Naive thymus-derived CD4-positive, alpha-beta T cell (primary cell): ENCODE measurements at places on chromosomes 12 and 14.

GRCh38 chr14:33774723-33775470 lies 176.0 kb downstream of the EGLN3 start:
- no peak for DNase-seq

DNA sequence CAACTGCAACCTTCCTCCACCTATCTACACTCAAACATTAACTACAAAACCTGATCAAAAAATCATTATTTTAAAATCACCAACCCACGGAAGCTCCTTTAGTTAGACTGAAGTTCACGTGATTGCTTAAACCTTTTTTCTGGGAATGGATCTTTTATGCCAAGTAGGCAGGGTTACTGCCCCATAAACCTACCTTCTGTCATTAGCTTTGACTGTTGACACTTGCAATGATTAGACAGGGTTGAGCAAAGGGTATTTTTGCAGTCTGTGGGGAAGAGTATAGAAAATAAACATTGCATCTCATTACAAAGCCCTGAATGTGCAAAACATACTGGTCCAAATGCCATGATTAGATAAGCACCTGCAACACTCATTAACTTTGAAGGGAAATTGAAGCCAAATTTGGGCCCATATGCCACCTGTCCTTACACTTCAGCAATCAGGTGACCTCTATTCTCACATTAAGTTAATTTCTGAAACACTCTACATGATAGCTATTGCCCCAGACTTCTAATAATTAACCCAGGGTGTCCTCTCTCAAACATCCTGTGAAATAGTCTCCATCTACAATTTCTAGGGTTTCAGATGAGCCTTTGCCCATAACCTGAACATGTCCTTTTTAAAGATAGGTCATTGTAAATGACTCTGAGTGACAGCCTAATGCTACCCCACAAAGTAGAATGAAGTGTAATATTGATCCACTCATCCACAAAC lies 156.0 kb upstream of the PLEKHG7 start:
- DNase-seq = no peak

DNA sequence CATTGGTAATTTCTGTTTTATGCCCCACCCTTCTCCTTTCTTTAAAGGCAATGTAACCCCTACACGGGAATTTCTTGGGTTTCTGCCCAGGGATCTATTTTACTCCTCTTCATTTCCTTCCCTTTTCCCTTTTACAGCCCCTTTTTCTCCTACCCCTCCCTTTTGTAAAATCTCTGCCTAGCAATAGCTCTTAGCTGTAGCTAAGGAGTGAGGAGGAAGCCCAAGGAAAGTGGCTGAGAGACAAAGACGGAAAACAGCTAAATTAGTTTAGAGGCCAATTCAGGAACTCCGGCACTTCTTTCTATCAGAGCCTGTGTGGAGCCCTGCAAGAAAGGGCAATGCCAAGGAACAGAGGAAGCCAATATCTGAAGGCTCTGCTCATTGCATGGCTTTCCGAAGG lies 40.3 kb downstream of the SOCS2 start:
- DNase-seq = no peak

GRCh38 chr12:52801773-52802172 lies 5.9 kb upstream of the KRT3 start:
- DNase-seq = no peak

DNA sequence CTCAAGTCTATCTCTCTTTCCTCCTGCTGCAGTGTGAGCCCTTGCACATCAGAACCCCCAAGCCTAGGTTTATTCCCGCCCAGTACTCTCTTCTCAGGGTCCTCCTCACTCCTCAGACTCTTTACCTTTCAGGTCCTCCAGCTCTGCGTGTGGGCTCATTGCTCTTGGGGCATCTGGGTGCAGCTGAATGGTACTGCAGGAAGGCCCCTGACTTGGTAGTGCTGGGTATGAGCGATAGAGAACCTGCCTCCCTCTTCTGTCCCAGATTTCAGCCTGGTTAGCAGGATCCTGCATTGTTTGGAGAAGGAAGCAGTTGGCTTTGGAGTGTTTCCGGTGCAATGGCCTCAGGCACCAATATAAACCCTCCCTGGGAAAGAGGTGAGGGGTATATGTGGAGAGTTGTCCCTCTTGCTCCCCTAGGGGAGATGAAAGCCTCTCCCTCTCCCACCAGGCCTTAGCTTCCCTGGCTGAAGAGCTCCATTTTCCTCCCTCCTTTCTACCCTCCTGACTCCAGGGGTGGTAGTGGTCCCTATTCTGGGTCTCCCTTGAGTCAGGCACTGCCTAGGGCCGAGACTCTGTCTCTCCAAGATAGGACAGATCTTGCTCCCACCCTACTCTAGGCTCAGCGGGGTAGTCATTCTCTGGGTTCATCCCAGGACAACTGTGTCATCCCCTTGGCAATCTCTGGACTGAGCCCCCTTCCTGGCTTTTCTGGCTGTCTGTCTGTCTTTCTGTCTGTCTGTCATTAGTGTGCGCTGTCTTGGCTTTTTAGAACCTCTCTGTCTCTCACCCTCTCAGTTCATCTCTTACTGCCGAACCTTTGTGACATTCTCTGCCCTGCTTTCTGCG lies 3.8 kb downstream of the LRP1 start:
- DNase-seq = no peak

GRCh38 chr14:95463171-95463901 lies 53.1 kb downstream of the SYNE3 start:
- DNase-seq = peak; percentile 82

- DNase-seq = no peak
Measured at GRCh38 chr12:22981711-22982110, 356.7 kb downstream of the ETNK1 start.

DNA sequence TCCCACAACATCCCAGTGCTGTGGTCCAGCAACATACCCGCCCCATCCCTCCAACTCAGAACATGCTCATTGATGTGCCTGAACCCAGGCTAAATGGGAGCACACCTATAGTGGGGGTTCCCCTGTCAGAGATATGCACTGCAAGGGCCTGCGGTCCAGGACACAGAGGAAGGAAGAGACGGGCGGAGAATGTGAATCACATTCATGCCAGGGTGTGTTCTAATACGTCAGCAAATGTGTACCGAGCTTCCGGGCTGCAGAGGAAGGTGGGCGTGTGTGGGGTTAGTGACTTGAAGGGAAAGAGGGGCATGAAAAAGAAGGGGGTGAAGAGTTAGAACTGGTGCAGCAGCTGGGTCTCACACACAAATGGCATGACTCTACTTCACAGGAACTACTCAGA lies 83.7 kb downstream of the DPF3 start:
- DNase-seq = peak; percentile 15

DNA sequence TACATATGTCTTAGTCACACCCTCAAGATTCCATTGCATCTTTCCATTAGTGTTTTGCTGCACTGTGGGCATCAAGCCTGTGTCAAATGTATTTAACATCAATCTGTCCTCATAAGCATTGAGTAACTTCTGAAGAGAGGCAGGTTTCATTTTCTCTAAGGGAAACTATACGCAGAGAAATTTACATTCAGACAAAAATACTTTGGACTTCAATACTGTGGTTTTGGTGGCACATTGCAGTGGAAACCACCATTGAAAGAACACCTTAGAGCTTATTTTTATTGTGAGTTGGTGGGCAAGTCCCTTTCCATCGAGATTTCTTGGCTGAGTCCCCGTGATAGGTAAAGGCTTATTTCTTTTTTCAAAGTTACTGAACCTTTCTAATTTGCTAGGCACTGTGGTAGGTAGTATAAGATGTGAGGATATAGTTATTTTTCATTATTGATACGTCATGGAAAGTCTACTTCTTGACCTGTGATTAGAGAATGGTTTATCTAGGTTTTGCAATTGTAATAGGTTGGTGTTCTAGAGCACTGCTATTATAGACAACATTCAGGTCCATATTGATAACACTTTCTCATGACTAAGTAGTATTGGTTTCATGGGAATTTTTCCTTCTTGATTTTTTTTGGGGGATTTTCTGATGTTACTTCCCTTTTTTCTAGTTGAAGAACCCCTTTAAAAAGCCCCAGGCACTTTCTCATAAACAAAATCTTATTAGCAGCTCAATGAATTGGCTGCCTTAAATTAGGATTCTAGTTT lies 81.9 kb downstream of the CFAP54 start:
- no peak for DNase-seq

DNA sequence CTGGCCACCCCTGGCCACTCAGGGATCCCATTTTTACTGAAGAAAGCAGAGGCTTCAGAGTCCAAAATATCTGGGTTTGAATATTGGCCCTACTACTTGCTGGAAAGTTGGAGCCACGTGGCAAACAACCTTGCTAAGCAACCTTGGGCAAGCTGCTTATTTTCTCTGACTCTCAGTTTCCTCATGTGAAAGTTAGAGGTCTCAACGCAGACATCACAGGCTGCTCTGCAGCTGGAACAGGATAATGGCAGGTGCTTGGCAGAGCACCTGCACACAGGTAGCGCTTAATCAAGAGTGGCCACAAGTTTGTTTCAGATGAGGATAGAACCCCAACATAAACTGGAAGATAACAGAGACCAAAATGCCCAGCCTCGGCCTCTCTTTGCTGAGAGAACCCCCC lies 28.1 kb upstream of the CCND2 start:
- no peak for DNase-seq

DNA sequence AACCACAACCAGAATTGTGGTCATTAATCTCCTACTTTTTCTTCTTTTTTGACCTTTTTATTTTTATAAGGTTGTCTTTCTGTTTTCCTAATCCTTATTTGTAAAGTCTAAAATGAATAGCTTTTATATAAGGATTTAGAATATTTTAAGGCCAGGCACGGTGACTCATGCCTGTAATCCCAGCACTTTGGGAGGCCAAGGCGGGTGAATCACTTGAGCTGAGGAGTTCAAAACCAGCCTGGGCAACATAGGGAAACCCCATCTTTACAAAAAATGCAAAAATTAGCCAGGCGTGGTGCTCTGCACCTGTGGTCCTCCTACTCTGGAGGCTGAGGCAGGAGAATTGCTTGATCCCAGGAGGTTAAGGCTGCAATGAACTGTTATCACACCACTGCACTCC lies 55.1 kb downstream of the IFT81 start:
- DNase-seq = no peak

DNA sequence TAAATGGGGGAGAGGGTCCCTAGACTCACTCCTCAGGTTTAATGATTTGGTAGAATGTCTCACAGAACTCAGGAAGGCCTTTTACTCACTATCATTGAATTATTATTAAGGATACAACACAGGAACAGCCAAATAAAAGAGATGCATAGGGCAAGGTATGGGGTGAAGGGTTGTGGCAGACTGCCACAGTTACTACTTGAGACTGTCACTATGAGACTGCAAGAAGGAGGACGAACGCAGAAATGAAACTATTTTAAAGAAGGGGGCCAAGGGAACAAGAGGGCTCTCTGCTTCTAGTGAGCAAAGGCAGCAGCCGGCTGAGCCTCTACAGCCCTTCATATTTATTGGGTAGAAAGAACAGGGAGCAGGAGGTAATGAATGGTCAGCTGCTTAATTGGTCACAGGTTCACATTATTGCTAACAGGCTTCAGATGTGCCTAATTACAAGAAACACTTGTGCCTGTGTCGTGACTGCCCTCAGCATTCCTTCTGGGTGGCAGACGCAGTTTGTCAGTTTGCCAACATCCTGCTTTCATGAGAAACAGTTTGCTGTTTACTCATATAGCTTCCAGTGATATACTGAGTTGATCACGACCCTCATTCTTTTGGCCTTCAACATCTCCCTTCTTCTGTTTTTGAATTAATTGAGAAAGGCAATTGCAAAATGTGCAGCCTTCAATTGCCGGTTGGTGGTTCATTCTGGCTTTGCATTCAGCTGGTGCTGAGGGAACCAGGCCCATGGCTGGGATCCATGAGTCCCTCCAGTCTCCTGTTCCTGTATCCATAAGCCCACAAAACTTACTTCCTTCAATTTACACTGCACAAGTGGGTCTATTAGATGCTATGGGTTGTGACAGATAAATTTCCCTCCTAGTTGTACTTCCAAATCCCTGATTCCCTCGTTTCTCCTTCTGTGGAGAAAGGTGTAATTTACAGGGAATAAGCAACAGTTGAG lies 82.8 kb upstream of the PLEKHG7 start:
- DNase-seq = no peak

GRCh38 chr14:89000007-89000942 lies 175.8 kb downstream of the TTC8 start:
- no peak for DNase-seq

DNA sequence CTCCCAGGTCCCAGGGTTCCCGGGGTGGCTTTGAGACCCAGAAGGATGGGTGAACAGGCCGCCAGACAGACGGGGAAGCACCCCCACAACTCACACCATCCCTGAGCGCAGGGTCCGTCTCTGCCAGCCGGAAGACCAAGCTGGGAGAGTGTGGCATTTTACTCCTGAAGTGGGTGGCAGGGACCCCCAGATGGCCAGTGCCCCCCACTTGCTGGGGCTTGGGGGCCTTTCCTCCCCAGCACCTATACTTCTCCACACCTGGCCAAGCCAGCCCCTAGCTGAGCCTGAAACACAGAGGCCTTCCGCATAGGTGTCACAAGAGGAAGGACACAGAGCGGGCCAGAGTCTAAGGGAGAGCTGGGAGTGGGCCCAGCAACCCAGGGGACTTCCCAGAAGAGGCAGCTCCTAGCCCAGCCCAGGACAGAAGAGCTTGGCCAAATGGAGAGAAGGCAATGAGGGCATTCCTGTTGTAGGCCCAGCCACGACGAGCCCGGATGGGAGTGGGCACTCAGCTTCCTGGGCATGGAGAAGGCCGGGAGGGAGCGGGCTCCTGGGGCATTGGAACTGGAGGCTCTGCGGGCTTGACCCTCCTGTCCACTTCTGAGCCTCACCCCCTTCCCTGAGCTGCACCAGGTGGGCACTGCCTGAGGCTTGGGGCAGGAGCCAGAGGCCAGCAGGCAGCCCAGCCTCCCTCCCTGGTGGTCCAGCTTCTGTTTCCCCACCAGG lies 3.3 kb downstream of the AHNAK2 start:
- no peak for DNase-seq

DNA sequence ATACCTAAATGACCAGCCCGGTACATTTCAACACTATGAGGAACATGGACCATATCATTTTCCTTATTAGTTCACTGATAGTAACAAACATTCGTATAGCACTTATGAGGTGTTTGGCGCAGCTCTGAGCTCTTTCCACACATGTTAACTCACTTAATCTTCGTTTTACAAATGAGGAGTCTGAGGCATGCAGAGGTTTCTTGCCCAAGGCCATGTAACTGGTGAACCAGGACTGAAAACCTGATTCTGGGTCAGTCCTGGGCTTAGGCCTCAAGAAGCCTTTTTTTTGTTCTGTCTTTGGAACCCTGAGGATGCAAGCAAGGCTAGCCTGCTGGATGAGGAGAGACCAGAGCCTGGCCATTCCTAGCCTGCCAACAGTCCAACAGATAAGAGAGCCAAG lies 55.0 kb downstream of the C14orf132 start:
- DNase-seq = no peak
